ENCODE measurements at places on chromosomes 1 and 21. TPM values are rescaled to one million over a fixed set of nuclear protein-coding genes. Genes with fewer than 3 reads are reported as not detected.
A peak's percentile ranks its signal among the peaks of the same experiment; 100 is the strongest.

GRCh38 chr1:108601708-108602410 lies 42.0 kb downstream of the EEIG2 start:
- DNase-seq: no peak

- no peak for DNase-seq
These were observed 100.8 kb downstream of the PBX1 start for GRCh38 chr1:164659621-164660411.

DNA sequence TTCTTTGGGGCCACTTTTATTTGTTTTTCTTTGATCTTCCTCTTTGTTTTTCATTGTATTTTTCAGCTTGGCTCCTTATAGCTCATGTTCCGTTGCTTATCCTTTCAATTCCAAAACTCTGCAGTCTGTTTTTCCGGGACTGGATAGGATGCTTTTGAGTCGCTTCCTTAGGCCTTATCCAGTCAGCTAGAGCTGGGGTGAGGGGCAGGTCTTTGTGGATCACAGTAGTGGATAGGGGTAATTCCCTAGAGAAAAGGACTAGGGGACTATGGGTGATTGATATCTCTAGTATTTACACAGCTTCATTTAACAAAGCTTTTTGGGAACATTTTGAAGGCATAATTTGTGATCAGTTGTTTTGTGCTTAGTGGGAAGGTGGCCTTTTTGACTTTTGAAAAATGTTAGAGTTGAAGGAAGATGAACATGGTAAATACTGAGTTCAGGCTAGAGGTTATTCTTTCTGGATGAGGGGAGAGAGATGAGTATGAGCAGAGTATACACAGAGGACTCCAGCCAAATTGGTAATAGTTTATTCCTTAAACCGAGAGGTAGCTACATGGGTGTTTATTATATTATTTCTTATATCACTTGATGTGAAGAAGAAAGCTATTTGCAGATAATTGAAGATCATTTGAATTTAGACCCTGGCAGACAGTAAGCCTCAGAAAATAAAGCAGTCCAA lies 22.5 kb downstream of the CEP350 start:
- DNase-seq: no peak

DNA sequence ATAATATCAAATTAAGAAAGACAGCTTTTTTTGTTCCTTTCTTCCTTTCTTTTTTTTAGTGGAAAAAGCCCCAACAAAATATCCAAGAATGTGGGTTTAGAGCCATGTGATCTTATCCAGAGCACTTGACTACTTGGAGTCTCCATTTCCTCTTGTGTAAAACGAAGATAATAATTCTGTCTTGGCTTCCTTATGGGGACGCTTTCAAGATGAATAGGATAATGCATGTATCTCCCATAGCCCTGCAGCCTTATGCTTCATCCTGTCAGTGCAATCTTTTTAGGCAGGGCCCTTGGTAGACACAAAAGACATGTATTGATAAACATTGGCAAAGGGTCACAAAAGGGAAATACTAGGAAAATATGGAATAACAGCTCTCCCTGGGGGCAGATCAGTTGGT lies 34.8 kb downstream of the ZBTB18 start:
- DNase-seq: no peak

DNA sequence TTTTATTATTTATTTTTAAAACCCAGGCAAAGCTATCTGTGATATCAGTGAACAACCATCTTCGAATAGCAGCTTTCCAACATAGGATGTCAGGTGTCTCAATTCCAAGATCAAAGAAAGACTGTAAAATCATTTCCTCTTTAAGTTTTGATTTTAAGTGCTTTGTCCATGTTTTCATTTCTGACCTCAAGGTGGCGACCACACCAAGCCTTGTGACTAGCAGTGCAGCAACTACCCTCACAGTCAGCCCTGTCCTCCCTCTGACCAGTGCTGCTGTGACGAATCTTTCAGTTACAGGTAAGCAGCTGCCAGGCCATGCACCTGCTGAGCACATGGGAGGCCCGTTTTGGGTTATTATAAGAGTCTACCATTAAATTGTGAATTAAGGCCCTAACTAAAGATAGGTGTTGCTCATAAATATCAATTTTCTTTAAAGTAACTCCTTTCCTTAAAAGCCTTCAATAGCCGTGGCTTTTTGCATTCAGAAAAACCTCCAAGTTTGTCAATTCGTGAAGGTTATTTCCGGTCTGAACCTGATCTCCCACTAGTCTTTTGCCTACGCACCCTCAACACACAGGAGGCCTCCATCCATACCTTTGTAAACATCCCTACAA lies 117.0 kb downstream of the CD247 start:
- peak; percentile 35 for DNase-seq

DNA sequence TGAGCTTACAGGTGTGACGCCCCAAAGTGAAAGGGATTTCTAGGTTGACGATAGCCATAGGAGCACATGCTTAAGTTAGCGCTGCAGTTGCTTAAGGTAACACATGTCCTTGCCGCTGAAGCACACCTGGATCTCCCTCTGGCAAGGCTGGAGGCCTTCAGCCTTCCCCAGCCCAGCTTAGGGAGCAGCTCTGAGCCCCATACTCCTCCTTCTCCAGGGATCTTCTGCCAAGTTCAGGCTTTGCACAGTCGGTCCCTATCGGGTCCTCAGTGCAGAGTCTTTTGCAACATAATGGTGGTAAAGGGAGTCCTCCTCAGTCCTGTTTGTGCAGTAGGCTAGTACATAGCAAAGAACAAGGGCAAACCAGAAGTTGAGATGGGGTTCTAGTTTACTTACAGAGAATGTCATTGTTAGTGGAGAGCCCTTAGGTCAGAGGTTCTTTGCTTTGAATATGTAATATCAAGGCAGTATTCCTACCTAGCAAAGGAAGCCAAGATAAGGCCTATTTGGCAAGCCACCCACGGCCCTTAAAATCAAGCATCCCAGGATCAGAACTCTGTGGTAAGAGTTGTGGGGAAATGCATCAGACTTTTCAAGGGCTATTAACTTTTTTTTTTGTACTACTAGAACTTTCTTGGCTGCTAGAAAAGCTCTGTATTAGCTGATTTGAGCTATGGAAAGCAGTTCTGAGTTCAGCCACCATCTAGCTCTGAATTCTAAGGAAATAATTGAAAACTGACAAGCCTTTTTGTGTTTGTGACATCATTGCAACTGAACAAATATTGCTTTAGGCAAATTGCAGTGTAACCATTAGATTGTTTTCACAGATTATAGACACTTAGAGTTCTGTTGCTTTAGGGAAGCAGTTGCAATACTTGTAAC lies 1.4 kb downstream of the EVA1C start:
- no peak for DNase-seq

GRCh38 chr21:35358008-35358407 lies 308.9 kb upstream of the RUNX1 start:
- DNase-seq: no peak

GRCh38 chr1:15717418-15718125 lies 18.5 kb upstream of the SLC25A34 start:
- peak; percentile 43 for DNase-seq

DNA sequence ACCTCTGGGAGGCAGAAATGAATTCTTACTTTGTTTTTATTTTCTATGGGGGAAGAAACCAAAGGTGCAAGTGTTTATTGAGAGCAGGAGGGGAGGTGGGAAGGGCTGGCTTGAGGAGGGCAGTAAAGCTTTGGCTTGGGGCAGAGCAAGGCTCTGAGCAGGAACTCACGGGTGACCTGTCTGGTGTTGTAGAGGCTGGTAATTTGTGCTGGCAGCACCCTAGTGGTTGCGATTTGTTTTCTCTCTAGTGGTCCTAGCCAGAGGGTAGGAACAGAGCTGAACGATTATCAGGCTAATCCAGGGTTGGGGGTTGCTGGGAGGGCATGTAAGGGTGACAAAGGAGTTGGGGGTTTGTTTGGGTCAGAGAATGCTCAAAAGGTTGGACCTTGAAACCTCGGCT lies 16.6 kb downstream of the TMCC2 start:
- no peak for DNase-seq

- no peak for DNase-seq
These were observed 26.7 kb downstream of the MIA3 start for GRCh38 chr1:222644636-222644980.

GRCh38 chr1:225474986-225475820 lies 47.4 kb upstream of the LBR start:
- peak; percentile 80 for DNase-seq

GRCh38 chr1:22127731-22128130 lies 15.2 kb downstream of the WNT4 start:
- no peak for DNase-seq

DNA sequence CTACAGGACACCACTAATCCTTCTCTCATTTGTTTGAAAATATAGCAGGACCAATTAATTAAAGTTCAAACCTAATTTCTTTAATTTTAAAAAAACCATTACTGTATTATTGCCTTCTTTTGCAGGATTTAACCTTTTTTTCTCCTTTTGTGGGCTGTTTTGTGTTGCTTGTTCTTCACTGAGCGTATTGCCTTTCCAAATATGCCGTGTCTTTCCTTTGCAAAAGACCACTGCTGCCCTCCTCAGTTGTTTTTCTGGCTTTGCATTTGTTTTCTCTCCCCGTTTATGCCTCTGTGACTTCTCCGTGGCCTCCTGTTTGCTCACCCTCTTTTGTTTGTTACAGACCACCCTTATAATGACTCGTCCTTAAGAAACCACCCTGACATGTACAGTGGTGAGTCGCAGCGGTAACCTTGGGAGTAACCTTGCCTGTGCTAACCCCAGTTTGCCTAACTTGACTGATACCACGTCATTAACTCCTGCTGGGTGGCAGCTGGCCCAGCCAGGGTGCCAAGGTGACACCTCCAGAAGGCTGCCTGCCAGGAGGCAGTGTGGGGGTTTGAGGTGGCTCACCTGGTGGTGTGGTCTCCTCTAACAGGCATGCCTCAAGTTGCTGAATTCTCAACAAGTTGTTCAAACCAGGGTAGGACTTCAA lies 81.1 kb upstream of the CNTN2 start:
- no peak for DNase-seq

DNA sequence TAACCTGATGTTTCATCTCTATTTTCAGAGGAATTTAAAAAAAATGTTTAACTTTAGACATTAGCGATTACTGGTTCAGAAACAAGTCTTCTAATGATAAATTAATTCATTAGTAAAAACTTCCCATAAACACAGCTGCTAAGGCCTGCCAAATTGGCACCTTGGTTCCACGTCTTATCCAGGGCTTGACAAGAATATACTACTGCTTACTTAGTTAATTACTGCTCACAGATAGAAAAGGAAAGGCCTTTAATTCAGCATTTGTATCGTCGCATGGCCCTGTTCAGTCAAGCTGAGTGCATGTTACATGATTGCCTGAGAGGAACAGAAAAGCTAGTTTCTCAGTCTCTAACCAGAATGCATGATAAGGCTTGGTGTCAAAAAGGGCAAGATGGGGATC lies 84.6 kb downstream of the ADGRL2 start:
- no peak for DNase-seq

DNA sequence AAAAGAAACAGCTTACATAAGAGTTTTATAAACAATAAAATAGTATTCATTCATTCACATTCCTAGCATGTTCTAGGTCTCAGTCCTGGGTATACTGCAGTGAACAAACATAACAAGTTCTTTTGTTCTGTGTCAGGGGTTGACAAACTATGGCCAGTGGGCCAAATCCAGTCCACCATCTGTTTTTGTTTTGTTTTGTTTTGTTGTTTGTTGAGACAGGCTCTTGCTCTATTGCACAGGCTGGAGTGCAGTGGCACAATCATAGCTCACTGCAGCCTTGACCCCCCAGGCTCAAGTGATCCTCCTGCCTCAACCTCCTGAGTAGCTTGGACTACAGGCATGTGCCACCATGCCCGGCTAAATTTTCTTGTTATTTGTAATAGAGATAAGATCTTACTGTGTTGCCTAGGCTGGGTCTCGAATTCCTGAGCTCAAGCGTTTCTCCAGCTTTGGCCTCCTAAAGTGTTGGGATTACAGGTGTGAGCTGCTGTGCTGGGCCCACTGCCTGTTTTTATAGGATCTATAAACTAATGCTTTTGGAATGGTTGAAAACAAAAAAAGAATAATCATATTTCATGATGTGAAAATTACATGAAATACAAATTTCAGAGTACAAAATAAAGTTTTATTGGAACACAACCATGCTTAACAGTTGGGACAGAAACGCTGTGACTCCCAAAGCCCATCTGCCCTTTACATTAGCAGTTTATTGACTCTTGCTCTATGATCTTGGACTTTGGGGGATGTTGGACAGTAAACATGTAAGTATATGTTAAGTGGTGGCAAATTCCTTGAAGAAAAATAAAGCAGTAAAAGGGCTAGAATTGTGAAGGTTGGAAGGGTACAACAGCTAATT lies 17.9 kb downstream of the CAPZA1 start:
- DNase-seq: no peak

GRCh38 chr1:228459091-228459993 lies 27.8 kb upstream of the RNF187 start:
- DNase-seq: peak; percentile 78

DNA sequence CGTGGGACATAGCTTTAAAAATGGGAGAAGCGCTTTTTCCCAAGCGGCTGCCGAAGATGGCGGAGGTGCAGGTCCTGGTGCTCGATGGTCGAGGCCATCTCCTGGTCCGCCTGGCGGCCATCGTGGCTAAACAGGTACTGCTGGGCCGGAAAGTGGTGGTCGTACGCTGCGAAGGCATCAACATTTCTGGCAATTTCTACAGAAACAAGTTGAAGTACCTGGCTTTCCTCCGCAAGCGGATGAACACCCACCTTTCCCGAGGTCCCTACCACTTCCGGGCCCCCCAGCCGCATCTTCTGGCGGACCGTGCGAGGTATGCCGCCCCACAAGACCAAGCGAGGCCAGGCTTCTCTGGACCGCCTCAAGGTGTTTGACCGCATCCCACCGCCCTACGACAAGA lies 245.5 kb downstream of the MRPL39 start:
- no peak for DNase-seq

DNA sequence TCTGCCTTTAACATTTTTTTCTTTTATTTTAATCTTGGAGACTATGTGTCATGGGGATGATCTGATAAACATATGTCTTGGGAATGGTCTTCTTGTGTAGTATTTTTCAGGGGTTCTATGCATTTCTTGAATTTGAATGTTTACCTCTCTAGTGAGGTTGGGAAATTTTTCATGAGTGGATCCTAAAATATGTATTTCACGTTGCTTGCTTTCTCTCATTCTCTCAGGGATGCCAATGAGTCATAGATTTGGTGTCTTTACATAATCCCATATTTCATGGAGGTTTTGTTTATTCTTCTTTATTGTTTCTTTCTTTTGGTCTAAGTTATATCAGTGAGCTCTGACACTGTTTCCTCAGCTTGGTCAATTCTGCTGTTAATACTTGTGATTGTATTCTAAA lies 1237.2 kb downstream of the PLA2G4A start:
- no peak for DNase-seq

DNA sequence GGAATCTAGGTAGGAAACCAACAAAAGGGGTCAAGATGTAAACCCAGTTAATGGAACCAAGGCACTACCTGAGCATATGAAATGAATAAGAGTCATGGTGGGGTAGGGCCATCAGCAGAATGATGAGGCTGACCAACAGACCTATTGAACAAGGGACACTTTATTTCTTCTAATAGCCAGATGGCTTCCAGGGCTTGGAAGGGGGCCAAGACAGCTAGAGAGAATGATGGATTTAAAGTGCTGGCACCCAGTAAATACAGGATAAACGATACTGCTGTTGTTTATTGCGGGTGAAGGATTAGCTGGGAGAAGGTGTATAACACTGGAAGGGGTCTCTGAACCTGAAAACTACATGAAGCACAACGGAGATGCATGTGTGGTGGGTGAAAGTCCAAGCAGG lies 15.6 kb downstream of the DDAH1 start:
- no peak for DNase-seq

The FCRL1 gene
- total RNA-seq: 0.09 TPM

The AQP10 gene
- 0.04 TPM for total RNA-seq

The KRTAP21-2 gene
- total RNA-seq: not detected

The LCE1A gene
- not detected for total RNA-seq

The CD53 gene
- total RNA-seq: 8.2 TPM

The SORT1 gene
- 11.6 TPM for total RNA-seq

The FCAMR gene
- not detected for total RNA-seq

The OR10J1 gene
- total RNA-seq: not detected

The SELL gene
- 0.84 TPM for total RNA-seq

The SOAT1 gene
- total RNA-seq: 6.9 TPM

Measured in muscle of leg (tissue), 16 donors.